ENCODE measurements at places on chromosomes 16 and 17.

DNA sequence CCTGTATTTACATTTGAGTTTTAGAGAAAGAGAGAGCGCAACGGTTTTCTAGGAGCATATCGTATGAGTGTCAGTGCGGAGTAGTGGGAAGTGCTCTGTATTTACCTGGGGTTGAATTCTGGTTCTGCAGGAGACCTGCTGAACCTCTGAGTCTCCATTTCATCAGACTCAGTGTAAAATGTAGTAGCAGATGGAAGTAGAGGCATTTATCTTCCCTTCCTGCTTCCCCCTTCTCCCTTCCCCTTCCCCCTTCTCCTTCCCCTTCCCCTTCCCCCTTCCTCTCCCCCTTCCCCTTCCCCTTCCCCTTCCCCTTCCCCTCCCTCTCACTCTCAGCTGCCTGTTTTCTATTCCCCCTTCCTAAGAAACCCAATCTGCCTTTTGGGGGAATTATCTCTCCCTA is 426.9 kb downstream of the NPIPA7 start:
- no peak for DNase-seq

- DNase-seq = no peak
Observed at GRCh38 chr17:31321966-31322365, 544 bp upstream of the EVI2A start.

DNA sequence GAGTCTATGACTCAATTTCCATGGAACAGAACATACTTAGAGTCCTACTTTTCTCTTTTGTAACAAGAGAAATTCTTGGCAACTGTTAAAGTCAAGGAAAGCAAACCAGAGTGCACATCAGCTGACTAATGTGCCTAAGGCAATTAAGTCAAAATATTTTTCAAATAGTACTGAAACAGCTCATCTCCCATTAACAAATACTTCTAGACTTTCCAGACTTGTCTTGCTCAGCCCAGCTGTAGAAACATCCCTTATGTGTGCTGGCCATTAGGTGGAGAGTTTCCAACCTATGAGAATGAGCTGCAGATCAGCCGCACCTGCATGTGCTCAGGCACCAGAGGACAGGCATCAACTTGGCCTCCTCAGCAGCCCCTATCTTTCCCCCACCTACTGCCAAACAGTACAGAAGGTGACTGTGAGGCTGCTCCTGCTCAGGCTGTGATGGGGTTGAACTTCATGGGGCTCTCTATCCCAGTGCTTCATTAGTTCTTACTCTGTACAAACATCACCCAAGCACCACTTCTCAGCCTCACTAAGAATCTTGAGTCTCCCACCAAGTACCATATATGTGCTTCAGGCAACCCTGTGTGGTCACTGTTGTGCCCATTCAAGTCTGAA is 32.2 kb downstream of the TEX2 start:
- no peak for DNase-seq

DNA sequence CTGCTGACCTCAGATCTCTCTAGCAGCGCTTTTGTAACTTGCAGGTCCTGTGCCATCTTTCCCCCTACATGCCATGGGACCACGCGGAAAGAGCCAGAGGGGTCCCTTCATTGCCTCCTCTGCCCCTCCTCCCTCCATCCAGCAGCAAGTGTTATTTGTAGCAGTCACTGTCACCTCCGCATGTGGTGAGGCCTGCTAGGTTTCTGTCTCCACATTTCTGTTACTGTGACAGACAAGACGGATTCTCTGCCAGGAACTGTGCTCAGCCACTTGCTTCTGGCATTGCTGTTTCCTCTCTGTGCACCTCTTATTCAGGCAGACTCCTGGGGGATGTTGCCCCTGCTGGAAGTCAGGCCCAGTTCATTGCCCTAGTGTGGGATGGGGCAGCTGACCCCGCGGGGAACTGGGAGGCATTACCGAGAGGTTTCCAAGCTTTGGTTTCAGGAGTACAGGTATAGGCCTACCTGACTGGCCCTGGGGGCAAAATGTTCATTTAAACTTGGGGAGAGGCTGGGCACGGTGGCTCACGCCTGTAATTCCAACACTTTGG is 61.2 kb downstream of the RAB11FIP4 start:
- DNase-seq = no peak

DNA sequence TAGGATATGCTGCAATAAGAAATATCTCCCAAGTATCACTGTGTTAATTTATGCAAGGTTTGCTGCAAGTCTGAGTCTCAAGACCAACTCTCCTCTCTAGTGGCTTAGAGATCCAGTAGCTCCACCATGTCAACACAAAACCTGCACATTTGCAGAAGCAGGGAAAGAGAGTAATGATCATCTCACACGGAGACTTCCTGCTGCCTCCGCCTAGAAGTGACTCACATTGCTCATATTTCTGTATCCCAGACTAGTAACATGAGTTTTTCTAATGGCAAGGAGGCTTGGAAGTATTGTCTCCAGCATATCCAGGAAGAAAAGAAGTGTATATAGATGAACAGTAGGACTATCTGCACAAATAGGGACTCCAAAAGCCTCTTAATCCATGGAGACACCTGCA is 15.0 kb upstream of the IRX6 start:
- no peak for DNase-seq

DNA sequence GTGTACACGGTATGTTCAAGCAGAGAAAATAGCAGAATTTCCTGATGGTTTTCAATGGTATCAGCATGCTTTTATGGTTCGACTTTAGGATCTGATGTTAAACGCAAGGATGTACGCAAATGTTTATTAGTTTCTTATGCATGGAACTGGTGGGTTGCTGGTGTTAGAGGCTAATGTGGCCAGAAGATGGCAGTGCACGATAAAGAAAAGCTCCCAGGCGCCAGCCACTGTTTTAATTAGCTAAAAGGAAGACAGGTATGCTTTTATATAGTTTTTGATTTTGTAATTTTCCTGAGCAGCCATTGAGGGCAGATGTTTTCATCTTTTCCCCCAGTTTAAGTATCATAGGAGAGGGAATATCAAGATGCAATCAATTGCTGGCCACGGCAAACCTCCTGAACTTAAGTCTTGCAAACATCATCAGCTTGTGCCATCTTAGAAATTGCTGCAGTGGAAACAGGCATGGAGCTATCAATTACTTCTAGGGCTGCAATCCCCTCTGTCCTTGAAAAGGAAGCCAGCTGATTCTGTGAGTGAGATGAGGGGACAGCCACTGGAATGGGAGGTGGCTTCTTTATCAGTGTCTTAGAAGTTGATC is 648.5 kb upstream of the RBFOX1 start:
- DNase-seq = no peak

DNA sequence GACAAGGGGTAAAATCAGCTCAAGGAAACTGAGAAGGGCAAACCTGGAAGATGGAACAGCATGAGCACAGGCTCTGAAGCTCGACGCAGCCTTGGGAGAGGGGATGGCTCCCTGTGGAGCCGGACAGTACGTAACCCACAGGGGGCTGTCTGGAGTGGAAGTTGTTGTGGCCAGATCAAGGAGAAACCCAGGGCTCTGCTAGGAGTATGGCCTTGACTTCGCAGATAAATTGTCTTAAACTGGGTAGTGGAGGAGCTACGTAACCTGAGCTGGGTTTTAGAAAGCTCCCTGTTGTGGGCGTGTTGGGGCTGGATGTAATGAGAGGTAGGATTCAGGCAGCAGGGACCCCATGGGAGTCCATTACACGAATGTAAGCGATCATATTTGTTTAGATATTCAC is 25.5 kb upstream of the AXIN2 start:
- DNase-seq = no peak

DNA sequence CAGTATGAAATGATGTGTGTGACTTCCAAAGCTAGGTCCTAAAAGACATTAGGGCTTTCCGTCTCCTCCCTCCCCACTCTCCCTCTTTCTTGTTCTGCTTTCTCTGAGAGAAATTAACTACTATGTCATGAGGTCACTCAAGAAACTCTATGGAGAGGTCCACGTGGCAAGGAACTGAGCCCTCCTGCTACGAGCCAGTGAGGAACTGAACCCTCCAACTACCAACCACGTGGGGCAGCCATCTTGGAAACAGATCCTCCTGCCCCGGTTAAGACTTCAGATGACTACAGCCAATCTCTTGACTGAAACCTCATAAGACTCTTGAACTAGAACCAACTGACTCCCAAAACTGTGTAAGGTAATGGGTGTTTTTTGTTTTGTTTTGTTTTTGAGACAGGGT is 4.2 kb upstream of the ALOX15 start:
- DNase-seq = no peak

GRCh38 chr16:17396762-17397498 is 73.8 kb downstream of the XYLT1 start:
- no peak for DNase-seq
